ENCODE measurements at places on chromosomes 3 and 15. TPM values are rescaled to one million over a fixed set of nuclear protein-coding genes. Genes with fewer than 3 reads are reported as not detected.

DNA sequence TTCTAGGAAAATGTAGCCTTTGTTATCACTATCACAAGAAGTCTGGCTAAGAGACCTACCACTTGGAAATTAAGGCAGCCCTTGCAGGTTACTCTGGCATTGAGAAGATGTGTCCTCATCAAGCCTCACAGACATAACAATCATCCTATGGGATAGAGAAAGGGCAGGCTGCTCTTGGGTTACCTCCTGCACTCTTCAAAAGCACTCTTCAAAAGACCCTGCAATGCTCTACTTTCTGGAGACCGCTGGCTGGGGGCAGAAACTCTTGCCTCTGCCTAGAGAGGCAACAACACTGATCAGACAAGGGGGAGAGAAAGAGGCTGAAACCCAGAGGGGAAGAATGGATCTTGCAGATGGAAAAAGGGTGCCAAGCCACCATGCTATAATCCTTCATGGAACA lies 127.9 kb upstream of the BNIP2 start:
- DNase-seq, result no peak

TGFBR2 gene
- total RNA-seq, result 36.8 TPM

- DNase-seq, result no peak
These were observed 19.9 kb downstream of the UBR1 start for GRCh38 chr15:43085921-43086320.

DNA sequence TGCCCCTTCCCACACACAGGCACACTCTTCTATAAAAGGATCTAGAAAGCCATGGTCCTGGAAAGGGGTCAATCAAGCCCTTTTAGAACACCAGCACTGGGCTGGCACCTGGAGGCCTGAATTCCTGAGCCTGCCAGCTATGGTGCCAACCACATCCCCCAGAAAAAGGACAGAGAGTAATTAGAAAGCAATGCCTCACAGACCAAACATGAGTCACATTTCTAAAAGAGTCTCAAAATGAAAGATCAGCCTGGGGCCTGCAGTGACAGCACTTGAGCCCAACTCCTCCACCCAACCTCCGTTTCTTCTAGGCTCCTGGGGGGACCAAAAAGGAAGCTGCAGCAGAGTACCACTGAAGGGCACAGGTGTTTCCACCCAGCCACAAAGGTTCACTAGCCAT lies 14.1 kb downstream of the MYLK start:
- no peak for DNase-seq

- DNase-seq, result peak; percentile 83
These were observed 361.0 kb downstream of the SHQ1 start for GRCh38 chr3:72487078-72487765.

- DNase-seq, result peak; percentile 32
These were observed 790.1 kb upstream of the CFAP20DC start for GRCh38 chr3:59839810-59840515.

DNA sequence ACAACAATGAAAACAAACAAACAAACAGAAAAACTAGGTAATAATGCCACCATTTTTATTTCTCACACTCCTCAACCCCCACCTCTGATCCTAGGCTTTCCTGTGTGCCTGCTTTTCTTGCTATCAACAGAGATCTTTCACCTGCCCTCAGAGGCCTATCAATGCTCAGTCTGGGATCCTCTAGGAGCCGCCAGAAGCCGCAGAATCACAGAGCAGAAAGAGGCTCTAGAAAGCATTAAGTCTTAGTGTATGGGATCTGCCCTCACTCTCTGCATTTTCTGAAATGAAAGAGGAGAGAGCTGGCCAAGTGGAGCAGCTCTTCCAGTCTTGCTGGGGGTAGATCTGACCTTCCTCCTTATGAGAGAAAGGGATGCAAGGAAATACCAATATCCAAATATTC lies 306.8 kb downstream of the TUSC7 start:
- DNase-seq, result no peak
